ENCODE measurements at places on chromosomes 11 and 22.

GRCh38 chr11:91788764-91789163 is 435.9 kb upstream of the FAT3 start:
- no peak for DNase-seq

DNA sequence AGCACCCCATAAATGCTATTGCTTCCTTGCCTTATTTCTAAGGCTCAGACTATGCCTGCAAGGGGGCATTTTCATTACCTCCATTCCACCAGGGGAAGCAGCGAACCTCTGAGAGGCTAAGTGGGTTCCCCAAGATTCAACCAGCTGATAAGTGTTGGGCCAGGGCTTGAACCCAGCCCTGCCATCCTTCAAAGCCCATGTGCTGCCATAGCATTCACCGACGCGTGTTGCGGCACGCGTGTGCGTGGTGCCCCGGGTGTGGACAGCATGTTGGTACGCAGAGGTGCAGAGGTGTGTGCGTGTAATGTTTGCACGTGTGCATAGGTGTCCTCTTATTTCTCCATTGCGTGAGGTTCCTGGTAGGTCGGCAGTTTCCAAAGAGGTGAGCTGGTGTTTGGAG is 66.0 kb upstream of the PPARA start:
- DNase-seq: no peak

DNA sequence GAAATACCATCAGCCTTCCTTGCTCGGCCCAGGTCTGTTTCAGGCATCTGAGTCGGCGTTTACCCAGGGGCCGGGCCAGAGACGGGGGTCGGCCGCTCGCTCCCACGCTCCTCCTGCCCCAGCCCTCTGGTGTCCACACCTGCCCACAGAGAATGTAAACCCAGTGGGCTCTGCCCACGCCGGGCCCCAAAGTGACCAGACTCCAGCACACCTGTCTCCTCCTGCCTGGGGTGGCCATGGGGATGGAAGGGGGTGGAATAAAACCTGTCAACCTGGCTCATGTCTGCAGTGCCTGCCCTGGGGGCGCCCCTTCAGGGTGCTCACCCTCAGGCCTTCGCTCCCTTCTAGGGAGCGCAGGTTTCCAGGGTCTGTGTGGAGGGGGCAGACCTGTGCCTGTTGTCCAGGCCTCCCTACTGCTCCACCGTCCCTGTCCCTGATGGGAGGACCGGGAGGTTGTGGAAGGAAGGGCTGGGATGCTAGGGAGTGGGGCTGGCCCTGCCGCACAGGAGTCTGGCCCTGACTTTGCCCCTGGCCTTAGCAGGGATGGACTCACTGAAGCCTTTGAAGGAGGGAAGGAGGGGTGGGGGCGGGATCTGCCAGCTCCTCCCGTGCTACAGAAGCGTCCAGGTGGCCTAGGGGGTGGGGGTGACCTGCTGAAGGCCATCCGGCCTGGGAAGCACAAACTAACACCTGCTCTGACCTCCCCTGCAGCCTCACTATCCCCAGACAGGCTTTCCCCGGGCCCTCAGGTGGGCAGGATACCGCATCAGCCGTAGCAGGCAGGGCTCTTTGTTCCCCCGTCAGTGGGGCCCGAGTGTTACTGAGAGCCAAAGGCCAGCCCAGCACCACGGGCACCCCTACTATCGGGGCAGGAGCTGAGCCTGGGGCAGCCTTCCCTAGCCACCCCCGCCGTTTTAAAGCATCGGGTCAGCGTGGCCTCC is 14.7 kb upstream of the ARHGAP8 start:
- no peak for DNase-seq

DNA sequence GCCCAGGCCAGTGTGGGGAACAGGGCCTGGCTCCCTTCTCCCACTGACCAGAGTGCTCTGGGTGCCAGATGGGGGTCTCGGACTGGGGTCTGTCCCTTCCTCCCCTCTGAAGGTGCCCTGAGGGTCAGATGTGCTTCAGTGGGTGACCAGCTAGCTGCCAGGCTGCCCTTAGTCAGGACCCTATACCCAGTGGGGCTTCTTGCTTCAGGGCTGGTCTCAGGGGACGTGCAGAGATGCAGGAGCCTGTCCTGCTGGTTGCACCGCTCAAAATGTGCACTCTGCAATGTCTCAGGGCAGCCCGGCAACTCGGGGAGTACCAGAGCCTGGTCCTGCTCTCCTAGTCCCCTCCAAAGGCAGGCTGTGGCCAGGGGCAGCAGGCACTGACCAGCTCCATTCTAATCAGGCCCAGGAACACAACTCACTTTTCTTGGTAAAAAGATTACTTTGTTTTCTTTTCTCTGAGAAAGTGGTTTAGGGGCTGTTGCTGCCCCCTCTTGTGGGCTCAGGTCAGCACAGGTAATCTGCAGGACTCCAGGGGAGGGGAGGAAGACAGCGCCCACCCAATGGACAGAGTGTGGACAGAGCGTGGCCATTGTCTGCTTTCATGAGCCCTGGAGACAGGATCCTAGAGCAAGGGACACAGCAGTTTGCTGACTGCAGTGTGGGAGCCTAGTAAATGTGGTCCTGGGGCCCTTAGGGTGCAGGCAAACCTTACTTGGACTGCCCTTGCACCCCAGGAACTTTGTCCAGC is 80.9 kb downstream of the MED15 start:
- DNase-seq: no peak

DNA sequence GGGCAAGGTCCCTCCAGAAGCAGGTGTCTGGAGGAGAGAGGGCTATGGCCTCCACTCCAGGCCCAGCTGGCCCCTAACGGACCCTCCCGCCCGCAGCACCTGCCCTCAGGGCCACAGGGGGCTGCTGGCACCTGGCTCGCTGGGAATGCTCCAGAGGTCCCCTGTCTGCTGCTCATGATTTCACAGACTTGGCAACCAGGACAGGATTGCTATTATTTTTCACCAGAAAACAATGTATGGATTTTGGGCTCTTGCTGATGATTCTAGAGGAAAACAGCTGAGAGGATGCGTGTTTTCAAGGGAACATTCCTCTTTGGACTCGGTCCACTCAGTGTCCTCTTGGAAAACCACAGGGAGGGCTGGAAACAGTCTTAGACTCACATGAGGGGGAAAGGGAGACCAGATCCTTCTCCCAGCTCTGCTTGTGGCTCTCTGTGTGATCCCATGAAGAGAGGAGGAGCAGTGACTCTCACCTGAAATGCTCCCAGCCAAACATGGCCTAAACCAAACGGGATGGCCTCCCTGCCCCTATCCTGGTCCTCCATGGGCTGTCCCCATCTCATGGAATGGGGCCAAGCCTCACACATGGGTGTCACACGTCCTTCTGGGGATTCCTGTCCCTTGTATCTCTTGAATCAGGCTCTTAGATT is 15.8 kb downstream of the MYEOV start:
- no peak for DNase-seq

DNA sequence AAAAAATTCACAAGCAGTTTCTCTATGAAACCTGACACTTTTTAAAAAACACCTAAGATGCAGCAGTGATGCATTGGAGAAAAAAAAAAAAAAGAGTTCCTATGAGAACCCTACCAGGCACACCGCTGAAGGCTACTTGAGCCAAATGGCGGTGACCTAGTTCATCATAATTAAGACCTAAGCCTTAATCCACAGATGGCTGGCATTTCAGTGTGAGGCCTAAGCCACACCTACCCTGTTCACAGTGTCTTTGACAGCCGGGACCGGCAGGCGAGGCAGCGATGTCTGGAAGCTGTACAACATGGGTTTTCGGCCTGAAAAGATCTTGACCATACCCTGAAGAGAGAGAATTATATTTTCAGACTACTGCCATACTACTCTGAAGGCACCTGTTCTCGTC is 38.0 kb downstream of the CPT1A start:
- no peak for DNase-seq

- DNase-seq: no peak
Observed at GRCh38 chr11:77747381-77747969, 73.0 kb downstream of the RSF1 start.

GRCh38 chr11:46100670-46101069 is 20.6 kb downstream of the PHF21A start:
- peak; percentile 77 for DNase-seq

DNA sequence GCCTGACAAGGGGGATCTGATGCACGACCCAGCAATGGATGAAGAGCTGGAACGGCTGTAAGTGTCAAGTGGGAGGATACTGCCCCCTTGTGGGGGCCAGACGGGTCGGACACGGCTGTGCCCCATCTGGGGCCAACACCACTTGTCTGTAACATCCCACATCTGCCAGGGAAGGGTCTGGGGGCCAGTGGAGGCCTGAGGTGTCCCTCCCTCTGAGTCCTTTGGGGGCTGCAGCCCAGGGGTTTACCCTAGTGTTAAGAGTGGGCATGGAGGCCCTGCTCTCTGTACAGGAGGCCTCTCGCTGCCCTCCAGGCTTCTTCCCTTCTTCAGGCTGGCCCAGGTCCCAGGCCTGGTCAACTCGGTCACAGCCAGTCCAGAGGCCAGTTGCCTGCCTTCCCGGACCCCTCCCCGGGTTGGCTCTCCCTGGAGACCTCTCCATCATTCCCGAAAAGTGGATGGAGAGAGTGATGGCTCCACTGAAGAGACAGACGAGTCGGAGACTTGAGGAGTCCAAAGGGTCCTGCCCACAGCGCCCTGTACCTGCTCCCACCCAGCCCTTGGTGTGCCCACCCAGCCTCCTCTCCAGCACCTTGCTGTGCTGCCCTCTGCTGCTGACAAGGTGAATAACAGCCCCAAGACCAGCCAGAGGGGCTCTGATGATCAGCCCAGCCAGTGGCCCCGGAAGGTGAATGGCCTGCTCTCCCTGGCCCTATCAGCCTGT is 15.4 kb downstream of the ARFGAP2 start:
- DNase-seq: peak; percentile 92

DNA sequence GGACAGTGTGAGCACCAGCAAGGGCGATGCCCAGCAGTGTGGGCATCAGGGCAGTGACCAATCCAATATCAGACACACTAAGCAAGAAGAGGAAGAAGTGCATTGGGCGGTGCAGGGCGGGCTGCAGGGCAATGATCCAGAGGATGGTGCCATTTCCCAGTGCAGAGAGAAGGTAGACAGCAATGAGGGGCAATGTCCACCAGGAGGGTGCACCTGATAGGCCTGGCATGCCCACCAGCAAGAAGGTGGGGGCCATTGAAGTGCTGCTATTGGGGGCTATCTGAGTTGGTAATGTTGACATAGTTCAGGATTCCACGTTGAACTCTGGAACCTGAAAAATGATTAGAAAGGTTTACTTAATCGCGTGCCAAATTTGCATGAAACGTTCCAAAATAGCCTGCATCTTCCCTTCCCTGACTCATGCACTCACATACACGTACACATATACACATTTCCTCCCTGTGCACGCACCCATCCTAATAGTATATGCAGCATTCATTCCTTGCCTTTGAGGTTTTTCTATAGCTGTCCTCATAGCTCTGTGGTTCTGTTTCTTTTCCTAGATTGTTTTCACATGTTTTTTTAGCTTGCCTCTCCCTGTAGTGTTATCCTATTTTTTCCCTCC is at the start of gene OR51S1:
Gene OR51S1 (minus strand): TSS at position 301 of the 625 bp plus-strand sequence. CDS start 0 bp downstream, at position 301.
- no peak for DNase-seq

DNA sequence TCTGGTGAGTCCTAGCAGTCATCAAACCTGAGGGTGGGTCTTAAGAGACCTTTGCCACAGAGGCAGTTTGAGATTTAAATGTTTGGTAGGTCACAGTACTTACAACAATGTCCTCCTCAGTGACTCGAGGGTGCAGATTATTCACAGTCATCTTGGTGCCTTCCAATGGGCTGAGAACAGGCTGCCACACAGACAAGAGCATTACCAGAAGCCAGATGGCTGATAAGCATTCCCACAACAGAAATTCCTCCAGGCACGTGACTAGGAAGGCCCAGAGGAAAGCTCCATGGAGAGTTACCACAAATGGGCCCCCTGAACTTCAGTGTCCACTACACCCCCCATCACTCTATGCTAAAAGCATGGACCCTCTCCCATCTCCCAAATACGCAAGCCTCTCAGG is 19.2 kb downstream of the POLDIP3 start:
- DNase-seq: no peak

Data from Karpas-422 (cell line).